Inflammatory macrophage (primary cell): ENCODE measurements at places on chromosomes 2 and 18.

- DNase-seq: no peak
Measured at GRCh38 chr2:2851806-2852777, 521.0 kb upstream of the MYT1L start.

DNA sequence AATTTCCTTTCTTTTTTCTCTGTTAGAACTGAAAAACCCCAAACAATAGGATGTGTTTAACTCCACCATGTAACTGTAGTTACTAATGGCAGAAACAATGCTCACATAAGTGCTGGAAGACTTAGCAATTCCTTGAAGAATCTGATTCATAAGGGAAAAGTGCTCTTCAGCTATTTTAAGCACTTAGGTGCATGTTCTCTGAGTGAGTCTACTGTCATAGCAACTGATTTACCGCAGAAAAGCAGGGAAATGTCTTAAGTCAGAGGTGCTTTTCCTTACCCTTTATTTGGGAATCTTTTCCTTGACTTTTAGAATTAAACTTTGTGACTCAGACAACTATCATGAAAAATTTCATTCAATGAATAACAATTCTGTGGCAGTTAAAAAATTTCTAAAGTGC is 65.4 kb upstream of the NABP1 start:
- no peak for DNase-seq

DNA sequence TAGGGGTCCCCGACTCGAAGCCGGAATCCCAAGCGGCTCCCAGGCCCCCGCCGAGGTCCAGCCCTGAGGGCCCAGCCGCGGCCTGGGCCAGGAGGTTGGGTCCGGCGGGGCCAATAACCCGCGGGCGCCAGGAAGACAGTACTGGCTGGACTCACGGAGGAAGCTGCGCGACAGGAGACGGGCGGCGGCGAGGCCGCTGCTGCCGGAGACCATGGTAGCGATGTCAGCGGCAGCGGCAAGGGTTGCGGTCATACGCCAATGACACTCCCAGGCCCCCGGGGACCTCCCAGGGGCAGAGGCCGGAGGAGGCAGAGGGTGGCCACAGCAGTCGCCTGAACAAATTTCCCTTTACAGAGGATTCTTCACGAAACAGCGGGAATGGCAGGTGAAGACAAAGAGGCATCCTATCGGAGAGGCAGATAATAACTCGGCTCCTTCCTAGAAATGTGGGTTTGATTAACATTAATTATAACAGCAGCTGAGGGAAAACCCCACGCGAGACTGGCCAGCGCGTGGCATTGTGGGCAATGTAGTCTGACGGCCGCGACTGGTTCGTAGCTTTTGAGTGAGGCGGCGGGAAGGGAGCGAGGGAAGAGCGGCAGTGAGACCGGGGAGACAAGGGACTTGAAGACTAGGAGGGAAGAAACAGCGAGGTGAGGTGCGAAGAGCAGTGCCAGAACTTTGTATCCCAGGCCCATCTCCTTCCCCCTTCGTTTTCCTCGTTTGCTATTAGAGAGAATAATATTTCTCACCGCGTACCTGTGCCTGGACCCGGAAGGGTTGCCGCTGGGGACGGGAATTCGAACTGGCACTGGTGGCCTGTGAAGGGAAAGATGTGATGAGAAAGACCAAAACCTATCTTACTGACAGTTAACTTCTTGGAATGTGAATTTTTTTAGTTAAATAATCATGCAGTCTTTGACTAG is at the start of gene SUCLG1:
Gene SUCLG1 (minus strand): TSS at position 263 of the 926 bp plus-strand sequence. CDS start 11 bp downstream, at position 252.
- DNase-seq: peak; percentile 80

- no peak for DNase-seq
Measured at GRCh38 chr2:46163804-46164528, 133.2 kb upstream of the EPAS1 start.

GRCh38 chr18:57715671-57716070 is 87.4 kb downstream of the ATP8B1 start:
- no peak for DNase-seq

- DNase-seq: no peak
Measured at GRCh38 chr2:235661167-235661937, 167.5 kb downstream of the AGAP1 start.

DNA sequence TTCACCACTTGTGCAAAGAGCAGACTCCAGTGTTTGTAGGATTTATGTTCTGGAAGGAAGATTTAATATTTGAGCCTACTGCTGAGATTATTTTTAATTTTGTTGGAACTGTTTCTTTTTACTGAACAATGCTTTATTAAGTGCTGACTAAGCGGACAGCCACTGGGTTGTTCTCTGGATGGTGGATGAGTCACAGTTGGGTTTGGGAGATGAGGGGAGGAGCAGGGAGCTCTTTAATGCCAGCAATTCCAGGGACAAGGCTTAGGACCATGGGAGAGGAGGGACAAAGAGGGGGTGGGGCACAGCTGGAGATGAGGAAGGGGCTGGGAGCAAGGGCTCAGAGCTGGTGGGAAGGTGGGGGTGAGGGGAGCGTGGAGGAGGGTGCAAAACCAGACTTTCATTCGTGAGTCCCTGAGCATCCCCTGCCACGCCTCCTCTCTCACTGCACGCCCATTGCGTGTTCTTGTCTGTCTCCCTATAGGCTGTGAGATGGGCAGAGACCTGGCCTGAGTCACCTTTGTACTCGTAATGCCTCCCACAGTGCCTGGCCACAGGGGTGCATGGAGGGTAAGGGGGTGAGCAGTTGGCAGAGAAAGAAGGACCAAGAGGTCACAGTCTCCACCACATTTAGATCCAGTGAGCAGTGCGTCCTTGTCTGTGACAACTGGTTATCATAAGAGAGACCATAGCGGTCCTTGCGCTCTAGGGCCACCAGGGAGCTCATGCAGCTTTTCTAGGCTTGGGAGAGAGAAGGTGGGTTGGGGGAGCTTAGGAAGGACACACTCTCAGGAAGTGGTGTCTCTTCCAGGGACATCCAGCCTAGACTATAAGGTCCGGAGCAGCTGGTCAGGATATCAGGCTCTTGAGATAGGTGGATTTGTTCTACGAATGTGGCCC is 18.4 kb downstream of the SLC4A3 start:
- no peak for DNase-seq

GRCh38 chr2:11288431-11288830 is 56.0 kb downstream of the ROCK2 start:
- DNase-seq: no peak

- peak; percentile 66 for DNase-seq
Measured at GRCh38 chr2:64534363-64534762, 10.2 kb downstream of the AFTPH start.

DNA sequence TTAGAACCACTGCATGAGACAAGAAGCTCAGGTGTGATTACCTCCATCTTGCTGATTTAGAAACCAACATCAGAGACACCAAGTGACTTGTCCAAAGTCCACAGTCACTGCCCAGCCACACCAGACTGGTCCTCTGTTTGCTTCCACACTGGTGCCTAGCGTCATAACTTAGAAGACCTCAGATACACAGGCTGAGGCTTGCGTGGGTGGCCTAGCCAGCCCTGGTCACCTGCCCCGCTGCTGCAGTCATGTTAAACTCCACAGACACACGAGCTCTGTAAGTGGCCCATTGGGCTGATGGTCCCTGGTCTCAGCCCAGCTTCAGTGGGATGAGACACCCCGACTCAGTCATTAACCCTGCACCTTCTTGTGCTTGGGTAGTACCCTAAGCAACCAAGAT is 47.1 kb downstream of the CNGA3 start:
- no peak for DNase-seq

GRCh38 chr2:69022548-69022947 is 9.6 kb downstream of the ANTXR1 start:
- no peak for DNase-seq

GRCh38 chr2:200193791-200194190 is 112.7 kb upstream of the SPATS2L start:
- no peak for DNase-seq

DNA sequence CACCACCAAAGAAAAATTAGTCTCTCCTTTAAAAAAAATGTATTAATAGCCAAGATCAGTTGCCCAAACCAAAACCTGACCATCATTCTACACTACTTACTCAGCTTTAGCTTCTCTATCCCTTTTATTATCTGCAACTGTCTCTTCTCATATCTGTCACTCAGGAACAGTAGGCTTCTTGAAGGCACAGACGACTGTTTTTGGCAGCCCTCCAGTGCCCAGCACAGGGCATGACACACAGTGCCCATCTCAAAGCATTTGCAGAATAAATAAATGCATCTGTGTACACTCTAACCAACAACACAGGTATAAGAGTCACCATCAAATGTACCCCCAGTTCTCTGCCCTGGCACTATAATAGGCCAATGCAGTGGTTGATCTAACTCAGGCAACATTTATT is 117.2 kb downstream of the UXS1 start:
- DNase-seq: no peak

DNA sequence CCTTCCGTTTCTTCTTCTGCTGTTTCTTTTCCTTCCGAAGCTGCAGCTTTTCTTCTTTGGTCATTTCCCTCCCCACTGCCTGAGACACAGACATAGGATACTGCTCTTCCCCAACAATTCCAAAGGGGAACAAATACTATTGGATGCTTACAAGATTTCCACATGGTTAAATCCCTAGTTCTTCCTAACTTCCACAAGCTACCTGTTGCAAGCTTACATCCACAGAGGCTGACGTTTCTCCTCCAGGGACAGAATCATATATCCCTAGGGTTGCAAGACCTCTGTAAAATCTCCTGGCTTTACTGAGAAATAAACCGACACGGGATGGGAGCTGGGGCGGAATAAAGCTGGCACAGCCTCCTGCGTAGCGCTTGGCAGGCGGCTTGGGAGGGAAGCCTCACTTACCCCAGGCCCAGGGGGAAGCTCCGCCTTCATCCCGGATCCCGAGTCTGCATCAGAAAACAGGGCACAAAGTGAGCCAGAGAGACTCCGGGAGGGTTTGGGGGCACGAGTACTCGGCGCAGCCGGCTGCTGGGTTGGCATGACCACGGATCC is 590 bp downstream of the EIF2B4 start:
- peak; percentile 46 for DNase-seq

- DNase-seq: no peak
Measured at GRCh38 chr2:140759426-140760156, 1371.2 kb downstream of the LRP1B start.

GRCh38 chr2:154591294-154591820 is 107.1 kb upstream of the KCNJ3 start:
- no peak for DNase-seq

- DNase-seq: no peak
Measured at GRCh38 chr2:117815946-117816345, 1.5 kb downstream of the DDX18 start.

DNA sequence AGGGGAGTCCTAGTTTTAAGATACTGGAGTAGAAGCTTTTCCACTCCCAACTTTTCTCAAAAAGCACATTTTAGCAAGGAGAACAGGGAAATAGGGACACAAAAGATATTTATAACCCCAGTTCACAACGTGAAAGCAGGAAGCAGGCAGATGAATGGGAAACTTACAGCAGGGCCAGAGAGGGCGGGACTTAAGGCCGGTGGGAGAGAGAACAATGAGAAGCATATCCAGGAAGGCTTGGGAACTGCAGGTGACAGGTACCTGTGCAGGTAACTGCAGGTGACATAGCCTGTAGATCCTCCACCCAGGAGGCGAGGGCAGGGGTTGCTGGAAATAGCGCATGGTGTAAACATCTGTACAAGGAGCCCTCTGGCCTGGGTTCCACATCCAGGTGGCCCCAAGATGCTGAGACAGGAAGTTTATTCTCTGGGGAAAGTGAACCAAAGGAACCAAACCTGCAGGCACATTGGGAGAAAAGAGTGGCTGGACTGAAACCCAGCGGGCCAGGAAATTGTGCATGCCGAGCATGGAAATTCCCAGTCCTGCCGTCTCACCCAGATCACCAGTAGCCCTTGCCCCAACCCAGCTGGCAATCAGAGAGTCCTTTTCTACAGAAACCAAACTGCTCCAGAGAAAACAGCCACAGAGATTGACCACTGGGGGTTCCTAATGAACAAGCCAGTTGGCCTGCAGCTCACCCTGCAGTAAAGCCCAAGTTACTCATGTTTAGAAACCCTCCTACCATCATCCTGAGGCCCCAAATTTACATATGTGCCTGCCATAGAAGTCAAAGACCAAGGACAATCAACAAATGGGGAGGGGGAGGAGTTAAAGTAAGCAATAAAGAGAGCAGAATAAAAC is 24.3 kb upstream of the COL6A3 start:
- no peak for DNase-seq

DNA sequence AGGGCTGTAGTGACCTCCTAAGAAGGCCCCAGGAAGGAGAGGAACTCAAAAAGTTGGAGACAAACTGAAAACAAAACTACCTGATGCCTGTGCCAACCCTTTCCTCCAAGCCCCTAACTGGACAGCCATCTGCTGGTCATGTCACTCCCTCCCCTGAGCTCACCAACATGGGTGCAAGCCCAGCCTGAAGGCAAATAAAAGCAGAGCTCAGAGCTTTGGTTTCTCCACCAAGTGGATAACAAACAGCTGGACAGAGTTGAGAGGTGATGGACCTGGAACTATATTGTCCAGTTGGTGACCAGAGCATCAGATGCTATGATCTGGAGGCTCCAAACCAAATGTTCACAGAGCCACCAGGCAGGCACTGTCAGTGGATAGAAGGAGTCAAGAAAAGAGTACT is 34.6 kb upstream of the MAL start:
- DNase-seq: no peak

DNA sequence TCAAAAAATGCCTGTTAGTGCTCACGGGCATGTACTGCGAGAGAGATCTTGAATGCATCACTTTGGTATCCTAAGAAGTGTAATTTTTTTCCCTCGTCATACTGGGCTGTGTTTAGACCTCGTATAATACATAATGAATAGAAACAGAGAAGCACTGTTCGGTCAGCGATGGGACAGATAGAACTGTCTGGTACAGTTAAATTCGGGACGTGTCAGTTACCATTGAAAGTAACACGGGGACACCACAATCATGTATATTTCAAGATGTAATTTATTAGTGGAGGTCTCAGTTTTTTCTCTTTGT is 1.8 kb downstream of the PKP4 start:
- no peak for DNase-seq

- DNase-seq: no peak
Measured at GRCh38 chr2:113117541-113118262, 9.7 kb upstream of the IL1RN start.

DNA sequence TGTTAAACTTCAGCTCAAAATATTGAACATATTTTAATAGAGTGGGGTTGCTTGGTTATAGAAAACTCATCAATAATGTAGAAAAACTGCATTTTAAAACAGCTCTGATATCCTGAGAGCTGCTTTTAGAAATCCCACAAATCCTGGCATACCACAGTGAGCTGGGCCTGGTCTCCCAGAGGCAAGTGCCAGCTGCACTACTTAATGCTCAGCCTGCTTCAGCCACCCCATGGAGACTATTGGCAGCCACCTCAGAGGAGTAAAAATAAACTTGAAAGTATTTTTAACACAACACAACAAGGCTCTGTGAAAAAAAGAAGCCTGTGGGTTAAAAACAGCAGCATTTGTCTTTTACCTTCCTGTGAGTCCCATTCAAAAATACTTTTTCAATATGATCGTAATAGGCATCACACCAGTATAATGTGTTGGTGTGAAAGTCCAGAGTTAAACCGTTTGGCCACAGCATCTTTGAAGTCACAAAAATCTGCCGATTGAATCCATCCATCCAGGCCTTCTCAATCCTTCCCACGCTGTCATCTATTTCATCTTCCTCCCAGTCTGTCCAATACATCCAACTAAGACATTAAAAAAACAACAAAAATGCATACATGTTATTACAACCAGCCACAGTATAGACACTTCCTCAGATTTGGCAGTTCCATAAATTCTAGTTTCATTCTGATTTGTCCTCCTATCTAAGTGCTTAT is 1115.3 kb downstream of the LRP1B start:
- DNase-seq: no peak

- DNase-seq: no peak
Measured at GRCh38 chr2:30713698-30714097, 93.5 kb downstream of the CAPN13 start.

GRCh38 chr2:12059616-12060441 is 313.4 kb downstream of the LPIN1 start:
- no peak for DNase-seq
